CD4-positive, alpha-beta T cell treated with Interferon alpha-2 for 1 hour (primary cell): ENCODE measurements at places on chromosomes 12 and 14.

- no peak for DNase-seq
Observed at GRCh38 chr14:36674659-36675058, 13.0 kb downstream of the PAX9 start.

GRCh38 chr14:52906141-52906601 lies 44.7 kb downstream of the FERMT2 start:
- DNase-seq: no peak

DNA sequence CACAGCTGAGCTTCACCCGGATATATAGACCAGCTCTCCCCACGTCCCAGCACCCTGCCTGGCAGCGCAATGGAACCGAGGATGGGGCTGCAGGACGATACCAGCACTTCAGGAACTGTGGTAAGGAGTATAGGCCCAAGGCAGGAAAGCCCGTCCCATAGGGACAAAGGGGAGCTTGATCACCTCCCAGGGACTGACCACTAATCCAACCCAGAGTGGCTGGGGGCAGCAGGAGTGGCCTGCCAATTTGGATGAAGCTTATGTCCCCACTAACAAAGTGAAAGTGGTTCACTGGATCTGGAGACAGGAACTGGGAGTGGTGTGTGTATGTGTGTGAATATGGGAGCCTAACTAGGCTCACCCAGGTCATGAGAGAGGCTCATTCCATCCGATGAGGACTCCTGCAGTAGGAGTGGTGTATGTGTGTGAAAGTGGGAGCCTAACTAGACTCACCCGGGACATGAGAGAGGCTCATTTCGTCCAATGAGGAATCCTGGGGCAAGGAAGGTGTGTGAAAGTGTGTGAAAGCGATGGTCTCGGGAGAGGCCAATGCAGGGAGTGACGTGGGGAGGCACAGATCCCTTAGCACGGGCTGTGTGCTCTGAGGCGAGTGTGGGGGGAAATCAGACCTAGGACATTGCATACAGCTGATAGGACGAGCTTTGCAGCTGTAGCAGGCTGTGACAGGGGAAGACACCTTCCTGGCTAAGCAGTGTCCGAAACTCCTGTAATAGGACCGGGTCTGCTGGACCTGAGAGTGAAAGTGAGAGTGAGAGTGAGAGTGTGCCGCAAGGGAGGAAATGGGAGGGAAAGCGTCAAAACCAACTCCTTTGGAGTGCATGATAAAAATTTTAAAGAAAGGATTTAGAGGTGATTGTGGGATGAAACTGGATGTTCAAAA lies 25.7 kb downstream of the KLRK1 start:
- DNase-seq: peak; percentile 24

DNA sequence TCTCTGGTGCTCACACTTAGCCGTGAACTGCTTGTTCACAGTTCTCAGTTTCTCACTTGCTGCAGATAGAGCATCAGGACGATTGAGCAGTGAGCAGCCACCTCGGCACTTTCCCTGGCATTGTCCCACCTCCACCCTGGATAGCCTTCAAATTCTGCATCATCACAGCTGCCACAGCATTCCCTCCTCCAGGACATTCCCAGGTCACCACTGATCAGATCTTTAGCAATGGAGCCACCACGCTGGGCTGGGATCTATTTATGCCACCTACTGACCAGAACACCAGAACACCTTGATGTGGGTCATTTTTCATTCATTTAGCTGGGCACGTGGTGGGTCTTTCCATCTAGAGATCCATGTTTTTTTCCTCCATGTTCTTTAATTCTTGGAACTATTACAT lies 23.6 kb downstream of the ACADS start:
- no peak for DNase-seq

DNA sequence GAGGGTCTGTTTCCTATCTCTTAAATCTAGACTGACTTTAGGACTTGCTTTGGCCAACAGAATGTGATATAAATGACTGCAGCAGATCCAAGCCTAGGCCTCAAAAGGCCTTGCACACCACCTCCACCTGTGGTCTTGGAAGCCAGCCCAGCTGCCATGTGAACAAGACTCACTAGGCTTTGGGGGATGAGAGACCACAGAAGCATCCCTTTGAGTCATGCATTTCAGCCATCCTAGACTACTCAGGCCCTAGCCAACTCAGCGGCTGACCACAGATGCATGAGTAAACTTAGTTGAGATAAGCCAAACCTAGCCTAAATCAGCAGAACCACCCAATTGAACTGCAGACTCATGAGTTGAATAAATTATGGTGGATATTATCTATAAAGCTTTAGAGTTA lies 87.7 kb downstream of the KCNH5 start:
- DNase-seq: no peak
